ENCODE measurements at places on chromosomes 16 and 17. TPM values are rescaled to one million over a fixed set of nuclear protein-coding genes. Genes with fewer than 3 reads are reported as not detected.

DNA sequence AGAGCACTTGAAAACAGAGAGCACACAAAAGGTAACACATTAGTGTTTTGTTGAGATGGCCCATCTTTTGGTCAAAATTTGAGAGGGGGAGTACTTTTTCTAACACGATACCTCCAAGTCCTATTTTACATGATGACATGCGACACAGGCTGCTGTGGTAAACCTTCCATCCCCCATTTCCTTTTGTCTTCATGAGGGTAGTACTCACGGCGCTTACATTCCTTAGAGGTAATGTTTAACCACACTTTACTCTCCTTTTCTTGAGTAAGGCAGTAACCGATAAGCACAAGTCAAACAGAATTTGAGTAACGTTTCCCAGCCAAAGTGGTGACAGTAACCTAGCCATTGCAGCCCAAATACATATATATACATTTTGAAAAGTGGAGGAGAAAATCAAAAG, 35.8 kb upstream of the PITPNM3 start:
- no peak for DNase-seq

- no peak for DNase-seq
Measured at GRCh38 chr17:2705888-2706795, 5.4 kb downstream of the CLUH start.

DNA sequence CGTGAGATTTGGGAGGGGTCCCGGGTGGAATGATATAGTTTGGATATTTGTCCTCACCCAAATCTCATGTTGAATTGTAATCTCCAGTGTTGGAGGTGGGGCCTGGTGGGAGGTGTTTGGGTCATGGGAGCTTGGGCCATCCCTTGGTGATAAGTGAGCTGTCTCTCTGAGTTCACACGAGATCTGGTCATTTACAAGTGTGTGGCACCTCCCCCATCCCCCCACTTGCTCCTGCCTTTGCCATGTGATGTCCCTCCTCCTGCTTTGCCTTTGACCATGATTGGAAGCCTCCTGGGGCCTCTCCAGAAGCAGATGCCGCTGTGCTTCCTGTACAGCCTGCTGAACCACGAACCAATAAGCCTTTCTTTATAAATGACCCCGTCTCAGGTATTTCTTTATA, 21.3 kb upstream of the BAIAP2 start:
- DNase-seq: no peak

DNA sequence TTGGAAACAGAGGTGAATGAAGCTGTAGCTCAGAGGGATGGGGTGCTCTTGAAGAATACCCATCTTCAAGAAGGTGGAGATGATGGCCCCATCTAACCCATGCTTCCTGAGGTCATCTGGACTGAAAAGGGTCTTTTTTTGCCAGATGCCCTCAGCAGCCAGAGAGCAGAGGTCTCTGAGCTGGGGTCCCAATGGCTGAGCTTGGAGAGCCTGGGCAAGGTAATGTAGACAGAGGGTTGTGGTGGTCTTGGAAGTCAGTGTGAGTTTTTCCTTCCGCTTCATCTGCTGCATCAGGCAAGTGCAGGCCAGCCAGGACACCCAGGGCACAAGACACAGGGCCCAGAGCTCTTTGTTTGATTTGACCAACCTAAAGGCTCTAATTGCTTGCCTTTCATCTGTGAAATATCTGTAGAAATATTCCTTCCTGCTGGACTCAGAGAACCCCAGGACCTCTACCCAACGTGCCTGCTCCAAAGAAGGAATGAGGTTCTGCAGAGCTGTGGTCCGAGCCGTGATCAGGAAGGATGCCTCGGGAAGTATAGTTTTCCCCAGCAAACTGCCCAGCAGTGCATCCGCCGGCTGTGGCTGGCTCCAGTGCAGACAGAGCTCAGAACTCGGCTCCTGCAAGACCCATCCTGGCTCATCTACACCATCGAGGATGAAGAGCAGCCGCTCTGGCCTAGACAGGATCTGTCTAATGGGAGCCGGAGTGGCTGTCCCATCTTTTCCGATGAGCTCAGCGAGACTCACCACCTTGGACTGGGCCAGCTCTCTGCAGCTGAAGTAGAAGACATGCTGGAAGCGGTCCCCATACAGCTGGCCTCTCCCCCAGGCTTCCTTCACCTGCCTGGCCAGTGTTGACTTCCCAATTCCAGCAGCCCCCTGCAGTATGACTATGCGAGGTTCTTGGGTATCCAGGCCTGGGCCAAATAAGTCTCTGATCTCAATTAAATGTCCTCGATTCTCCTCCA, 25.2 kb downstream of the NLRP1 start:
- no peak for DNase-seq

DNA sequence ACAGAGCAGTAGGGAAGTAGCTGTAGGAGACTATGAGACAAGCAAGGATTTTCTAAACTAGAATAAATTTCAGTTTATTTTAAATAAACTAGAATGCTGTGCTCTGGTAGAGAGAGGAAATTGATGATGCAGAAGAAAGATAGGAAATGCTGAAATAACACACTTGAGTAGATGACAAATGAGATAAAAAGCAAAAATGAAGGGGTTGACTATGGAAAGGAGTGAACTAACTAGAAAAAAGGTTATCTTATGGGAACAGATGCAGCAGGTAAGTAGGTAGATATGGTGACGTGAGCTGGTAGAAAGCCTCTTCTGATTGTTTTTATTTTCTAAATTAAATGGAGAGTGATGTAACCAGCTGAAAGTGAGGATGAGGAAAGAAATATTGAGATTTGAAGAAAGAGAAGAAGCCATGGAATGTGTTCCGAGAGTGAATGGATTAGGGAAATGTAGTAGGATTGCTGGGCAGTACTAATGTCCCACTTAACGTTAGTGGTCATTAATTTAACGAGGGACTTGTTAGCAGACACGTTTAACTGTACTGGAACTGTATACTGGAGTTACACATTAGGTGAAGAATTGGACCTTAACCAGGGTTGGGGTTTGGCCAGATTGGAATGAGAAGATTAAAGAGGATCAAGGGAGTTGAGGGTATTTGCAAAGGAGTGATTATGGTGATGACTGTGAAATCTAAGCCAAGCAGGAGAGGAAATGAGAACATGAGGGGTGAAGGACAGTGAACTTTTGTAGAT, 196.5 kb downstream of the TANC2 start:
- no peak for DNase-seq

- DNase-seq: no peak
Measured at GRCh38 chr17:5365831-5366230, 53.6 kb downstream of the NUP88 start.

DNA sequence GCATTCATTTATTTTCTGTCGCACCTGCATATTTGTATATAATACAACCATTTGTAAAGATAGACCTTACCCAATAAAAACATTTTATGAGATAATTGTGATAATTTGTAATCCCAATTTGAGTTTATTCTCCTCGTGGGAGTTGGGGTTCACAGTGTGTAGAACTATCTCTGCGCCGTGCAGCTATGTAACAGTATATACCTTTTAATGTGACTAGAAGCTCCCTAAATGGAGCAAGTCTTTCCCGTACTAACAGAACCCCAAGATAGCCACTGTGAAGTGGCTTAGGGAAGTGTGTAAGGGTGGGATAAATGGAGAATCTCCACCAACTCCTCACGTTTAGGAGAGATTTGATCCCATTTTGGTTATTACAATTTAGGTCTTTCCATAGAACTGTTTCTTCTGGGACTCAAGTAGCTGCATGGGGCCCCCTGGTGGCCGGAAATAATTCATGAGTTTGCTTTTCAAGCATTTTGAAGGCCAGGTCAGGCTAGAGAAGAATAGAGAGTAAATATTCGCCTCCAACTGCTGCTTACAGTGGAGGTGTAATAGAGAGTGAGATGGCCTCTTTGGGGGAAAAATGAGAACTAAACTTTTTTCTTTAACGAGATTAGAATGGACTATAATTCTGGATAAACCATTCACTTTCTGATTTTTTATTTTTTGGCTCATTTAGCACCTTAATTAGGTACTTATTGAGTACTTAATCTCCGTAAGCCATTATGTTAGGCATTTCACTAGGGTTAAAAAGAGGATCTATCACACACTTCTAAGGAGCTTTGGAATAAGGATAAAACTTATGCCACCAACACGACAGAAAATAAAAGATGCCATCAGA, 4.5 kb downstream of the TMEM100 start:
- DNase-seq: peak; percentile 70

DNA sequence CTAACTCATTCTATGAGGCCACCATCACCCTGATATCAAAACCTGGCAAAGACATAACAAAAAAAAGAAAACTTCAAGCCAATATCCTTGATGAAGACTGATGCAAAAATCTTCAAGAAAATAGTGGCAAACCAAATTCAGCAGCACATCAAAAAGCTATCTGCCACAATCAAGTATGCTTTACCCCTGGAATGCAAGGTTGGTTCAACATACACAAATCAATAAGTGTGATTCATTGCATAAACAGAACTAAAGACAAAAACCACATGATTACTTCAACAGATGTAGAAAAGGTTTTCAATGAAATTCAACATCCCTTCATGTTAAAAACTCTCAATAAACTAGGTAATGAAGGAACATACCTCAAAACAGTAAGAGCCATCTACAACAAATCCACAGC, 48.4 kb downstream of the CMC2 start:
- DNase-seq: no peak

DNA sequence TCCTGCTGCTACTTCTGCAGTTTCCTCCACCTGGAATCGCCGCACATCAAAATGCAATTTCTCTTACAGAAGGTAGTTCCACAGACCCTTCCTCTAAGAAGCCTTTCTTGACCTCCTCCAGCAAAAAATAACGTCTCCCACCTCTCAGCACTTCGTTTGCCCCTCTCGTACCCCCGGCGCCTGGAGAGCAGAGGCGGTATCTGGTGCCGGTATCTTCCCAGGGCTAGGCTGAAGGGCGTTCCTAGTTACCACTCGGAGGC, 482 bp downstream of the DCTPP1 start:
- DNase-seq: no peak

DNA sequence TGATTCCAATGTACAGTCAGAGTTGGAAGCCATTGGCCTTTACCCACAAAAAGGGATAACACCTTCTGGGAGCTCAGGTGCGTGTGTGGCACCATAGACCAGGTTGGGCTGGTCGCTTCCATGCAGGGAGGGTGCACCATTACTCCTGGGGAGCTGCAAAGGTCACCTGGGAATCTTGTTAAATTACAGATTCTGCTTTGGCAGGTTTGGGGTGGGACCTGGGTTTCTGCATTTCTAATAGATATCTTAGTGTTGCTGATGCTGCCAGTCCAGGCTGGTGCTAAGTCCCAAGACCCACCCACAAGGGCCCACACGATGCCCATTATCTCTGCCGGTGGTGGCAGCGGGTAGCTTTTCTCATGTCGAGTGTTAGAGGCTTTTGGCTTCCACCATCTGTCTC, 148.3 kb upstream of the CACNG5 start:
- no peak for DNase-seq

- DNase-seq: peak; percentile 33
Measured at GRCh38 chr17:31095236-31096105, 694 bp downstream of the NF1 start.

- peak; percentile 79 for DNase-seq
Measured at GRCh38 chr16:68234188-68235107, 1.5 kb downstream of the ESRP2 start.

- DNase-seq: no peak
Measured at GRCh38 chr16:86956437-86956836, 360.8 kb downstream of the C16orf95 start.

DNA sequence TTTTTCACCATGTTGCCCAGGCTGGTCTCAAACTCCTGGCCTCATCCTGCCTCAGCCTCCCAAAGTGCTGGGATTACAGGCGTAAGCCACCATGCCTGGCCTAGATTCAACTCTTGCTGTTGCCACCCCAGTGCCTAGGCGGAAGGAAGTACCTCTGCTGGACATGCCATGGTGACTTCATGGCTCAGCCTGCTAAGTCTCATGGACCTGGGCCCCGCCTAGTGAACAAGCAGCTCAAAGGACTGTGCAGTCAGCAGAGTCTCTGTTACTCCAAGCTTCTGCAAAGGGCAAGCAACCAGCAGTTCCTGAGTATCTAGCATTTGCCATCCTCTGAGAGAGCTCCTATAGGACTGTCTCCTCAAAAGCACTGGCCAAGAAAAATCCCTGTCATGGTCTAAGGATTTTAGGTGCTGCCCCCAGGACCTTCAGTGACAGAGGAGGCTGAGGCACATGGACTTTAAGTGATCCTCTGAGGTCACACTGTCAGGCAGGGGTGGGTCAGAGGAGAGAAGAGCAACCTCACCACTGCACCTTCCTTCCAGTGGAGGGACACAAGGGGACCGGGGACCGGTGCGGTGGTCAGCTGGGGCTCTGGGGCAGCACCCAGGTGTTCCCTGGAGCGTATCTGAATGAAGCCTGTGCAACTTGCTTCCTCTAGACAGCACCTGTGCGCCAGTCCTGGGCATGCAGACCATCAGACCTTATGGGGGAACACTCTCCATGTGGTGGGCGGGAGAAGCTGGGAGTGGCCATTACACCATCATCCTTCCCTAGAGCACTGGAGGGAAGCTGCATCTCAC, 71.3 kb downstream of the IL21R start:
- DNase-seq: no peak

GRCh38 chr17:32503251-32504165, 16.7 kb downstream of the CDK5R1 start:
- DNase-seq: no peak

DNA sequence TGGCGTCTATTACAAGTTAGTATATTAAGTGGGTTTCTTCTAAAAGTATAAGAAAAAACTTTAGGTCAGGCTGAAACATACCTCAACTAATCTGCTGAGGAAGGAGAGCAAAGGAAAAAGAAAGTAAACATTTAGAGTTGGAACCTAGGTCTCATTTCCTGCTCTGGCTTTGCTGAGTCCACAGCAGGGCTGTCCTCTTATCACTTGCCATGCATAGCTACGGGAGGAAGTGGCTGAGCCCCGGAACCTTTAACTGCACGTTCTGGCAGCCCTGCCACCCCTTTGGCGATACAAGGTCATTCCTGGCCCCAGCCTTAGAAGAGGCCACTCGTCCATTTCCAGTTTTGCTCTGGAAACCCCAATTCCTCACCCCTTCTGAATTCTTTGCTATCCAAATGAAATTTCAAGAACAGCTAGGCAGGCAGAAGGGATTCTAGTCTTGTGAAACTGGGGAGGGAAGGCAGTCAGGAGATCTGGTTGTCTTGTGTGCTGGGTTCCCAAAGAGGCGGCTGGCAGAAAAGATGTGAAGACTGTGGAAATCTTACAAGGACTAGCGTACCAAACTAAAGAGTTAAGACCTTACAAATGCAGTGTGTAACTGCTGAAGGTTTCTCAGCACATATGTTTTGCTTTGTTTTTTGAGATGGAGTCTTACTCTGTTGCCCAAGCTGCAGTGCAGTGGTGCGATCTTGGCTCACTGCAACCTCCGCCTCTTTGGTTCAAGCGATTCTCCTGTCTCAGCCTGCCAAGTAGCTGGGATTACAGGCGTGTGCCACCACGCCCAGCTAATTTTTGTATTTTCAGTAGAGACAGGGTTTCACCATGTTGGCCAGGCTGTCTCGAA, 19.1 kb downstream of the WIPI1 start:
- no peak for DNase-seq

The TBC1D16 gene
- 41.9 TPM for total RNA-seq

The RFFL gene
- total RNA-seq: 46.6 TPM

The HCRT gene
- not detected for total RNA-seq

All from prostate gland (tissue), 2 donors.